ENCODE measurements at places on chromosomes 2 and 18. TPM values are rescaled to one million over a fixed set of nuclear protein-coding genes. Genes with fewer than 3 reads are reported as not detected.

The SIX3 gene
- 4.1 TPM for total RNA-seq

The IL36A gene
- 1.0 TPM for total RNA-seq

The ITGAV gene
- 421 TPM for total RNA-seq

The CCDC74B gene
- 0.34 TPM for total RNA-seq

The AMER3 gene
- not detected for total RNA-seq

The ARHGAP28 gene
- under 0.01 TPM for total RNA-seq

The SF3B1 gene
- 160 TPM for total RNA-seq

The FEV gene
- not detected for total RNA-seq

The DCC gene
- total RNA-seq = not detected

The ENOSF1 gene
- total RNA-seq = 23.6 TPM

The MC4R gene
- total RNA-seq = not detected

The REEP1 gene
- under 0.01 TPM for total RNA-seq

The LRRC30 gene
- total RNA-seq = not detected

The COL3A1 gene
- under 0.01 TPM for total RNA-seq

The DYNAP gene
- not detected for total RNA-seq

The GRHL1 gene
- 32.5 TPM for total RNA-seq

The ERICH2 gene
- 1.7 TPM for total RNA-seq

The EMILIN1 gene
- 0.34 TPM for total RNA-seq

The SP140 gene
- under 0.01 TPM for total RNA-seq

The IL36B gene
- total RNA-seq = under 0.01 TPM

The MSH6 gene
- 40.6 TPM for total RNA-seq

The ELOA2 gene
- not detected for total RNA-seq

The CCDC150 gene
- 1.6 TPM for total RNA-seq

The OTOS gene
- not detected for total RNA-seq

The RGPD8 gene
- 10.3 TPM for total RNA-seq

The ZNF521 gene
- 0.07 TPM for total RNA-seq

The DSC2 gene
- 226 TPM for total RNA-seq

The STPG4 gene
- total RNA-seq = 0.07 TPM

The SLC9A2 gene
- 0.14 TPM for total RNA-seq

All from nasal cavity respiratory epithelium epithelial cell of viscerocranial mucosa (primary cell).